ENCODE measurements at places on chromosomes 7 and 10.

DNA sequence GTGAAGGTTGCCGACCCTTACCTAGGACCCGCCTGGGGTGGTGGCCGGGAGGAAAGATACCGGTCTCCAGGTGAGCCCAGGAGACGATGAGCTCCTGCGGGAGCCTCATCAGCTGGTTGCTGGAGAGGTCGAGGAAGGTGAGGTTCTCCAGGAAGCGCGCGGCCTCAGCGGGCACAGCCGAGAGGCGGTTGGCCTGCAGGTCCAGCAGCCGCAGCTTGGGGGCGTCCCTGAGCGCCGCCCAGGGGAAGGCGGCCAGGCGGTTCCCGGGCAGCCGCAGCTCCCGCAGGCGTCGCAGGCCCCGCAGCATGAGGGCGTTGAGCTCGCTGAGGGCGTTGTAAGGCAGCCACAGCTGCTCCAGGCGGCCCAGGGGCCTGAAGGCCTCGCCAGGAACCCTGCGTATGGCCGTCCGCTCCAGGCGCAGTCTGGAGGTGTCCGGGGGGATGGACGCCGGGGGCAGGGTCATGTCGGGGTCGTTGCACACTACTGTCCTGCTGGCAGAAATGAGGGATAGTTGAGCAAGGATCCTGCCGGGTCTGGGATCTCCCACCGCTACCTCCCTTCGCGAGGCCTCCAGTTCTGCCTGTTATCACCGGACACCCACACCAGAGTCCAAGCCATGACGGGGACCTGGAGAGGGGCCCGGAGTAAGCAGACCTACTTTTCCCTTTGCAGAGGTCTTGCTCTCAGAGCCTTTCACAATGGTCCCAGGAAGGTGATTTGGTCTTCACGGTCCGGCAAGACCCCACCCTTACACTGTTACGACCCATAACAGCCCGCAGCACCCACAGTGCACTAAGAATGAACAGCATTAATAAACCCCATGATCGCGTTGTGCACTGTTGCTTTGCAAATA, 3.9 kb downstream of the LRIT1 start:
- no peak for DNase-seq

GRCh38 chr10:92847202-92847864, 987 bp upstream of the EXOC6 start:
- no peak for DNase-seq

GRCh38 chr7:138563808-138564207, 103.7 kb downstream of the TRIM24 start:
- DNase-seq: no peak

DNA sequence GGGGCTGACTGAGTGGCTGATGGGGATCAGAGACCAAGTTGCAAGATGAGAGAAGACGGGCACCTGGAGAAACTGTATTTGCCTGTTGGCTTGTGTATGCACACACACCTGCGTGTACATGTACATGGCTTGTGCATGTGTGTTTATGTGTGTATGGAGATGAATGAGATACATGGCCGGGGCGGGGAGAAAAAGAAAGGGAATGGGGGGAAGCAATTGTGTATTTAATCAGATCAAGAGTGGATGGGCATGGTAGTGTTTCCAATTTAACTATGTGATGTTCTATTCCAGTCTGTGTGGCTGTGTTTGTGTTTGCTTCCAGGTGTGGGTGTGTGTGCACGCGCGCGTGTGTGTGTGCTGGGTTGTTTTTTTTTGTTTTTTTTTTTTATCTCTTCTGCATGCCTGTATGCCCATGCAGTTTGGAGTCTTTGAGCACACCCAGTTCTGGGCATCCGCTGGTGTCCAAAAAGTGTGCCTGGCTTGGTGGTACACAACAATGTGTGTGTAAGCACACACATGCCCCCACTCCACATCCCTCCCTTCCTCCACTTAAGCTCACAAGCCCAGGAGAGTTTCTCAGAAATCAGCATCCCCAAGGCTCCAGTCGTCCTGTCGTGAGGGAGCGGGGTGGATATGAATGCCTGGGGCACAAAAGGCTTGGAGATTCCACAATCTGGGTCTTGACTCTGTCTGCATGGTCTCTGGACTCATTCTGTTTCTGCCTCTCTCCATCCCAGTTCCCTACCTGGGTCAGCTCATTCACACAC, 2.5 kb upstream of the VGF start:
- DNase-seq: no peak

DNA sequence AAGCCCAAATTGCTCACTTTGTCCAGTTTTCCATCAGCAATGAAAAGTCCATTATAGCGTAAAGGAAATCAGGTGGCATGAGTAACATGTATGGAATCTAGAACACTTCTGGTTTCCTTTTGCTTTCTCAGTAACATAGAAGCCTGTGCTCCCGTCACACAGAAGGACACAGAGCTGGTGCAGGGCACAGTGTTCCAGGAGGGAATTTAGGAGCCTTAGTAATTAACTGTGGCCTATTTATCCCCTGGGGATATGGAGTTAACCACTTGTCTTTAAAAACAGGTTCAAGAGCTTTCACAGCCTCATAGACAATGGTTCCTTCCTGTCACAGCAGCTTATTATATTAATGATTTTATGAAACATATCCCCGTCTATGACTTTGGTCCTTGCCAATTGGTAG, 189.9 kb downstream of the NEBL start:
- peak; percentile 14 for DNase-seq

DNA sequence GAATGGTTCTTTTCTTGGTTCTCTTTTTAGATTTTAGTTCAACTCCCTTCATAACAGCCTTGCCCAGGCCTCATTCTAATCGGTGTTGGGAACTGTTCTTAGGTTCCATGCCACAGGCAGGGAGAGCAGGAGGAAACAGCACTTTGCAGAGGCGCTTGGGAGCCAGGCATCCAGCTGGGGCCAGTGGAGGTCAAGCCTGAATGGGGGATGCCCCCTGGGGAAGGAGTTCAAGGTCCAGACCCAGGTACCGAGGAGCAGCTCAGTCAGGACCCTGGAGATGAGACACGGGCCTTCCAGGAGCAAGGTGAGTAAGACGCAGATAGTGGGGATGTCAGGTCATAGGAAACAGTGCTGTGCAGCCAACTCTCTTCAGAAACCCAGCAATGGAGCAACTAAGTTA, 4.5 kb downstream of the ZSCAN25 start:
- no peak for DNase-seq

- no peak for DNase-seq
Observed at GRCh38 chr10:61363006-61363405, 90.2 kb downstream of the TMEM26 start.

GRCh38 chr10:75646218-75646915, 214.9 kb downstream of the LRMDA start:
- no peak for DNase-seq

GRCh38 chr10:2476218-2476811, 591.0 kb upstream of the PFKP start:
- DNase-seq: no peak

GRCh38 chr10:89348481-89348880, 20.7 kb downstream of the IFIT3 start:
- DNase-seq: no peak

DNA sequence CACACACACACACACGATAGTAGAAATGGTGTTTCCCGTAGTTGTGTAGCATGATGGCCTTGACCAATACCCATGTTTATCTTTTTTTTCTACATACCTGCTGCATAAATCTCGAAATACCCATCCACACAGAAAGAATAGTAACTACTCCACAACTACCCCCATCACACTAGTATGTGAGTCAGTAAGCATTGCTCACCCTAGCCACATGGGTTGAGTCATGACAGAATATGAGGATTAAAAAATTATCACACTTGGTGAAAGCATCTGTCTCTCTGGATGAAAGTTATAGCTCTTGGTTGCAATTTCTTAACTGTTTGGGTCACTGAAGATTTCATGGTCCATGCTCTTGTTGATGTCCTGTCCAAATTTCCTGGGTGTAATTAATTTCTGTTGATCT, 103.4 kb upstream of the MDFIC start:
- DNase-seq: peak; percentile 14

Data from urothelium cell line (cell line).